ENCODE measurements at places on chromosomes 13 and 19. TPM values are rescaled to one million over a fixed set of nuclear protein-coding genes. Genes with fewer than 3 reads are reported as not detected.

Gene UNC13A
- 0.62 TPM for total RNA-seq

GRCh38 chr13:101455863-101456262, 3.4 kb downstream of the ITGBL1 start:
- H3K27ac ChIP-seq: no peak overlapping the region
- no peaks in the 10 kb centered on the region for H3K4me1 ChIP-seq
- no peak overlapping the region for H3K4me3 ChIP-seq

DNA sequence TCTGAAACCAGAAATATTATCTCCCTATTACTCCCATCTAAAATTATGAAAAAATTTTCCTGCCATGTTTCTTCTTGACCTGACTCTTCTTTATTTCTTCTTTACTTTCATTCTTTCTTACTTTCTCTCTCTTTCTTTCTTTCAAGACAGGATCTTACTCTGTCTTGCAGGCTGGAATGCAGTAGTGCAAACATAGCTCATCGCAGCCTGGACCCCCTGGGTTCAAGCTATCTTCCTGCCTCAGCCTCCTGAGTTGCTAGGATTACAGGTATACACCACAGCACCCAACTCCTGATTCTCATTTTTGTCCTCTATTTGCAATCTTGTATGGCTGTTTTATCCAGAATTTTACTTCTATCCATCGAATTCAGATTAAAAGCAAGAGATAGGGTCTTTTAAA, 631.1 kb downstream of the TBC1D4 start:
- no peak for DNase-seq
- no peak overlapping the region for H3K27ac ChIP-seq
- H3K4me1 ChIP-seq: no peaks in the 10 kb centered on the region
- no peak overlapping the region for H3K4me3 ChIP-seq
- H3K27me3 ChIP-seq: no peaks in the 10 kb centered on the region

GRCh38 chr13:42116225-42116624, 67.8 kb downstream of the DGKH start:
- H3K27ac ChIP-seq: no peak overlapping the region
- H3K36me3 ChIP-seq: no peaks in the 10 kb centered on the region
- no peak for DNase-seq

GRCh38 chr19:54262066-54262465, 5.0 kb upstream of the LILRB5 start:
- peaks cover 3% of the 10 kb centered on the region for H3K27me3 ChIP-seq
- H3K27ac ChIP-seq: no peak overlapping the region
- no peaks in the 10 kb centered on the region for H3K4me1 ChIP-seq
- H3K36me3 ChIP-seq: no peaks in the 10 kb centered on the region
- peak; percentile 10 for DNase-seq

GRCh38 chr13:36286006-36286405, 11.6 kb downstream of the CCDC169 start:
- no peaks in the 10 kb centered on the region for H3K27me3 ChIP-seq
- H3K27ac ChIP-seq: no peak overlapping the region

DNA sequence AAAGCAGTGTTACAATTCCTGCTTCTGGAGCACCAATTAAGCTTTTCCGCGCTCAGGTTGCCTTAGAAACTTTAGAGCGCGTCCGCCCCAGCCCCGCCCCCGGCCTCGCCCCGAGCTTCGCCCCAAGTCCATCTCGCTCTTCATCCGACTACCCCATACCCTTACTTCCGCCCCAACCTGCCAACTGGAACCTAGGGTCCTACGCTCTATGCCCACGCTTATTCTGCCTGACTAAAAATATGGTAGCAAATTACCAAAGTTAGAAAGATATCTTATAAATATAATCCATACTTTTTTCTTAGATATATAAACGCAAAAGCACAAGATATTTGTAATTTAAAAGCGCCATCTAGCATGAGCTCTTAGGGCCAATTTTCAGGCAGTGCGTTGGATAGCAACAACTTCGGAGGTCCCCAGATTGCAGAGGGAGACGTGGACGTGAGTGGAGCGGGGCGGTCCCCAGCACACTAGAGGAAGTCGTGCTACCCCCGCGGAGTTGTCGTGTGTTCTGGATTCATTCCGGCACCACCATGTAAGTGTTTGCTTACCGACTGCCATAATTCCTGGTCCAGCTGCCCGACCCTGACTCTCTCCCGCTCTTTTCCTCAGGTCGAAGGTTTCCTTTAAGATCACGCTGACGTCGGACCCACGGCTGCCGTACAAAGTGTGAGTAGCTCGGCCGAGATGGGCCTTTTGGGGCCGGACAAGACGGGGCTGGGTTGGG, at the start of gene UFM1:
UFM1 (plus strand) TSS at position 462 of the 724 bp plus-strand sequence; CDS start at position 531, 69 bp downstream.
- H3K27ac ChIP-seq: peak within 1 kb of the TSS; percentile 76
- H3K4me3 ChIP-seq: peak within 1 kb of the TSS; percentile 59
- no peaks in the 10 kb centered on the region for H3K36me3 ChIP-seq
- peak; percentile 94 for DNase-seq
- no peaks in the 10 kb centered on the region for H3K27me3 ChIP-seq

GRCh38 chr19:55238030-55238429, 9.5 kb upstream of the TMEM86B start:
- no peaks in the 10 kb centered on the region for H3K27me3 ChIP-seq
- no peak overlapping the region for H3K27ac ChIP-seq
- no peak overlapping the region for H3K4me3 ChIP-seq

All from colonic mucosa (tissue), 4 donors.